ENCODE measurements at places on chromosomes 3 and 15.

- DNase-seq, result no peak
Observed at GRCh38 chr3:69178082-69178481, 55.7 kb upstream of the LMOD3 start.

DNA sequence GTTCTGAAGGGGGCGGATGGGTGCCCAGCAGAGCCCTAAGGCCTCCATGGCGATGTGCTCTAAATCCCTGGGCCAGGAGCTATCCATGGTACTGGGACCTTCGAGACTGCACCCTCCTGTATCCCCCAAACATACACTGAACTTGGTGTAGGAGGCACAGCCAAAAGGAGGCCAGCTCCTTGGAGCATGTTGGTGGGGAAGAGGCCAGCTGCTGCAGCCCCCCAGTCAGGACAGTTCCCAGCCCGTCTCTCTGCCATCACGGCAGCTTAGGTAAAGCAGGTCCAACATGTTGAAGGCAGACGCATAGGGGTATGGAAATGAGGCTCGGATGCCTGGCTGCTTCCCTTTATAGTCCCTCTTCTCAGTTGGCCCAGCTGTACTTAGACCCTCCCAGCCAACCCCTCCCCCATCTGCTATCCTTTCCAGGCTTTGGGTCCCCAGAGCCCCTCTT, 1.8 kb downstream of the CAMKV start:
- no peak for DNase-seq

- no peak for DNase-seq
Observed at GRCh38 chr15:29223640-29224039, 46.0 kb downstream of the NSMCE3 start.

DNA sequence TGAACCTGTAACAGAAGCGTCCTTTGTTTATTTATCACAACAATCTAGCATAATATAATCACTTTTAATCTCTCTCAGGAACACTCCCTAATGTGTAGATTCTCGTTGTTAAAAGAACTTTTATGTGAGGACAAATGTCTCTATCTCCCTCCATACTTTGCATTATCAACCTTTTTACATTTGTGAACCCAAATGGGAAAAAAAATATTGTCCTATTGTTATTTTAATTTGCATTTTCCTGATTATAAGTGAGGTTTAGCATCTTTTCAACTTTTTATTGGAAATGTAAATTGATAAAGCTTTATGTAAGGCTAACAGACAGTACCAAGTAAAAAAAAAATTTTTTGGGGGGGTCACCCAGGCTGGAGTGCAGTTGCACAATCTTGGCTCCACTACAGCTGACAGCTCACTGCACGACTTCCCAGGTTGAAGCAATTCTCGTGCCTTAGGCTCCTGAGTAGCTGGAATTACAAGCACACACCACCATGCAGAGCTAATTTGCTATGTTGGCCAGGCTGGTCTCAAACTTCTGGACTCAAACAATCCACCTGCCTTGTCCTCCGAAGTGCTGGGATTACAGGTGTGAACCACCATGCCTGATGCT, 33.0 kb upstream of the DENND4A start:
- DNase-seq, result no peak

- no peak for DNase-seq
Observed at GRCh38 chr15:77852241-77853007, 219.7 kb upstream of the LINGO1 start.

DNA sequence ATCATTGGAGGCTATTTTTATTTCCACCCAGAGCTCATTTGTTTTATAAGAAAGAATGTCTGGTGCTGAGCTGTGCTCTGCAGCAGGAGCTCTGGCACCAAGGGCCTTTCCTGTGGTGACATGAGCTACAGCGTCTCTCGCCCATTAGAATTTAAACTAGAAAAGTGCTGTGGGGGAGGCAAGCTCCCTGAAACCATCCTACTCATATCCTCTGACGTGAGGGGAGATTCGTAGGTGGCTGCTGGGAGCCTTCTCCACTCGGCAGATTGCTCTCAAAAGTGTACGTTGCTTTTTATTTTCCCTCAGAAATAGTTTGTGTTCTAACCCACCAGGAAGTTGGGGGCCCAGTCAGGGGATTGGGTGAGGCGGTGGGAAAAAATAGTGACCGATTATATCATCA, 76.3 kb upstream of the ARHGEF3 start:
- DNase-seq, result peak; percentile 40

DNA sequence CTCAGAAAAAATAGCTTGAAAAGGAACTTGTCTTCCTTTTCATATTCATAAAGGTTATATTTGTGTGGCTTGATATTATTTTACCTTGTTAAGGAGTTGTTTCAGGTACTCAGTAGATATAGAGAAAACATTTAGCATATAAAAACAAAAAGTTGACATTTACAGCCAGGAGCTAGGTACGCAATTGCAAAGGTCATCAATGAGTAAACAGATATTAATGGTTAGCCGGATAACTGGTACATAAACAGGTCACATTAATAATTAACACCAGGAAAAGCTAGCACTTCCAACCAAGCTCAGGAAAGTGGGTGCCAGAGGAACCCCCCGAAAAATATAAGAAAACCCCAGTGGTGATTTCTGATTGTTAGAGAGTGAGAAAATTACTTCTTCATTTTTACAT, 146.6 kb upstream of the NR2F2 start:
- no peak for DNase-seq

DNA sequence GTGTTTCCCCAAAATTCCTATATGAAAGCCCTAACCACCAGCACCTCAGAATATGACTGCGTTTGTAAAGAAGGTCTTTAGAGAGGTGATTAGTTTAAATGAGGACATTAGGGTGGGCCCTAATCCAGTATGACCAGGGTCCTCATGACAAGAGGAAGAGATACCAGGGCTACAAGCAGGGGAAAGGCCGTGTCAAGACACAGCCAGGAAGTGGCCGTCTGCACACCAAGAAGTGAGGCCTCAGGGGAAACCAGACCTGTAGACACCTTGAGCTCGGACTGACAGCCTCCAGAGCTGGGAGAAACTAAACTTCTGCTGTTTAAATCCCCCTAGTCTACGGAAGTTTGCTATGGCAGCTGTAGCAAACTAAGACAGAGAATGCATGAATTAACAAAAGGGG, 14.2 kb downstream of the KIF7 start:
- no peak for DNase-seq

DNA sequence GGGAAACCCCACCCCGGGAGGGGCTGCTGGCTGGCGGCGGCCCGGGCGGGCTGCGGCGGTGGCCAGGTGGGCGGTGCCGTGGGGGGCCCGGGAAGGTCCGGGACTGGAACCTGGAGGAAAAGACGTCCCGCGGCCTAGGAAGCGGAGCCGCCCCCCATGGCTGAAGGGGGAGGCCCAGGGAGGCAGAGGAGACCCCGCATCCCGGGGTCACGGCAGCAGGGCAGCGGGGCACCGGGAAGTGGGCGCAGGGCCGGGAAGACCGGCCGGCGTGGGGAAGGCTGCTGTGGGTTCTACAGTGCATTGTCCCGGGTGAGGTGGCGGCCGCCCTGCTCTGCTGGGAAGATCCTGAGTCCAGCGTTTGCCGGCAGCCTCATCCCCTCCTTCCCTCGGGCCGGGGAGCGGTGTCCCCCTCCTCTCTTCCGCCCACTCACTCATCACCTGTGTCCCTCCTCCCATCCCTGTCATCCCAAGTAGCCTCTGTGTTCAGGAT, 525 bp upstream of the FSTL1 start:
- DNase-seq, result no peak

GRCh38 chr15:81869161-81869954, 176.5 kb downstream of the MEX3B start:
- no peak for DNase-seq

DNA sequence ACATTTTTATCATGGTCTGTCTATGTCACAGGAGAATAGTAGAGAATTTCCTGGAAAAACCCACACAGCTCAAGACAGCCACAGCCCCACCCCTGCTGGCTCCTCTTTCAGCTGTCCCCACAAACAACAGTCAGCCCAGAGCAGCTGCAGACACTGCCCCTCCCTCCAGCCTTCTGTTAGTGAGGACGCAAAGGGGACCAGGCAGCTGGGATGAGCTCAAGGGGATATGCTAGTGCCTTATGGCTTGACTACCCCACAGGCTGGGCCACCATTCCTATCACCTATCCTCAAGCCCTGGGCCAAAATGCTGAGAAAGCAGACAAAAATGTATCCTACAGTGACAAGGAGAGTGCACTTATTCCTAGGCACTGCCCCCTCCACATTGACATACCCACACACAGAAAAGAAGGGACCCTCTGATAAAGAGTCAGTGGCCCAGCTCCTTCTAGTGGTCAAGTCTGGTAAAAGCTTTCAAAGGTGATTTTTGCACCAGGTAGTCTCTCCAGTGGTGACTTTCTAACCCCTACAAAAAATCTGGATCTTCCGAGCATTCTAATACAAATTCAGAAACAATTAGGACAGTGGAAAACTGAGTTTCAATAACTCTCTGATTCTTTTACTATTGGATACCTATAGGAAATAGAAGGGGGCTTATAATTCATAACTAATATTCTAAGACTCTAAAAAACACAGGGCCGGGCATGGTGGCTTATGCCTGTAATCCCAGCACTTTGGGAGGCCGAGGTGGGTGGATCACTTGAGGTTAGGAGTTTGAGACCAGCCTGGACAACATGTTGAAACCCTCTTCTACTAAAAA, 3.0 kb upstream of the MAP1A start:
- DNase-seq, result no peak

DNA sequence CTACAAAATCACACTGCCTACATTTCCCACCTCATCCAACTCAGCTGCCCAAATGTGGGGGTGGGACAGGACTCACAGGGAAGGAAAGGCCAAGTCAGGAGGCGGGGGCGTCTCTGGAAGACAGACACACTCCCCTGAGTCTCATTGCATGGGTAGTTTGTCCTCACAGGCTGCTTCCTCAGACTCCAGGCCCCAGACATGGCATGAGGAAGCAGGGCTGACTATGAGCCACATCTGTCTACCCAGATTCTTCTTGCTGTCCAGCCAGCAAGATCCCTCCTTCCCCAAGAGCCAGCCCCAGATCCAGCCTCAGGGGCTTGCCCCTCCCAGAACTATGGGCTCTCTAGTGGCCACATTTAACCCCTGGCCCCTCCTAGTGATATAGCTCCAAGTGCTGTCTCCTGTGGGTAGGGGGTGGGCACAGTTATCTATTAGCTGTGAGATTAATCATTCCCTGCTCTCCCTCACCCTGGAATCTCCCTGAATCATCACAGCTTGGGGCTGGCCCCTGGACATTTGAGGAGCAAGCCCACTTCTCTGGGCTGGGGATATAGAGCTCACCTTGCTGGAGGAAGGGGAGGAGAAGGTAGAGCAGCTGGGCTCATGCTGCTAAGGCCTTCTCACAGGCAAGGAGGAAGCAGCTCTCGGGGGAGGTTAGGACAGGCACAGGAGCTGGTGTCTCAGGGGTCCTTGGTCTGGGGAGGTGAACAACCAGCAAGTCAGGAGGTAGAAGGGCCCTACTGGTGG, 2.1 kb upstream of the CCDC33 start:
- DNase-seq, result no peak

GRCh38 chr3:175404027-175404426, 544.9 kb downstream of the NAALADL2 start:
- DNase-seq, result no peak

- no peak for DNase-seq
Observed at GRCh38 chr15:48798319-48798718, 12.6 kb downstream of the CEP152 start.

GRCh38 chr3:11545186-11545851, 98.4 kb downstream of the VGLL4 start:
- DNase-seq, result no peak

DNA sequence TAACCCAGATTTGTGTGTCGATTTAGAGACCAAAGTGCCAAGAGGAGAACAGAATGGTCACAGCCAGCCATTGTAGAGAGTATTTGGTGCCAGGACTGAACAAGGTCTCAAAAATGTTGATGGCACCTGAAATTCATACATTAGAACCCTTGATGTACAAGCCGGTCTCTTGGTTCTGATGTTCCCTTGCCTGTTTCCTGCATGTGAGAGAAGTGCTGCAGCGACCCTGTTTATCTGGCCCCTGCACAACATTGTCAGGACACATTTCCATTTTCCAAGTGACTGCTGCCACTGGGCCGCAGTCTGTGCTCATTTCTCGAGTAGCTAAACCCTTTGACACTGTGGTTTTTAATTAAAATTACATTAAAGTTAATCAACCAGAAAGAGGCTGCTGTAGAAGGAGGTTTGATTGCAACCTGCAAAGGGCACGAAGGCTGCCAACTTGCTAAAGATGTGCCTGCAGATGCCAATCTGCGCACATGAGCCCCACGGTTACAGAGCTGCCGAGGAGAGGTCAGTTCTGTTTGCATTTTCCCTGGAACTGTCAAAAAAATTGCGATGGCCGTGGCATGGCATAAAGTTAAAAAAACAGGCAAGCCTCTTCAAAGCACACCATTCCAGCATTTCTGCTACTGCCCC, 136.4 kb upstream of the CMC1 start:
- DNase-seq, result no peak
